Neural progenitor cell (in vitro differentiated cells): ENCODE measurements at places on chromosomes 13 and 19. TPM values are rescaled to one million over a fixed set of nuclear protein-coding genes. Genes with fewer than 3 reads are reported as not detected.

Gene PSG7
- total RNA-seq: not detected in 2 replicates

- H3K27me3 ChIP-seq: no peaks in the 10 kb centered on the region
- DNase-seq: no peak
- H3K4me1 ChIP-seq: no peaks in the 10 kb centered on the region
- no peak overlapping the region for H3K27ac ChIP-seq
- no peak overlapping the region for H3K4me3 ChIP-seq
- H3K36me3 ChIP-seq: no peaks in the 10 kb centered on the region
Observed at GRCh38 chr19:14843578-14843977, 5.1 kb downstream of the OR7A10 start.

DNA sequence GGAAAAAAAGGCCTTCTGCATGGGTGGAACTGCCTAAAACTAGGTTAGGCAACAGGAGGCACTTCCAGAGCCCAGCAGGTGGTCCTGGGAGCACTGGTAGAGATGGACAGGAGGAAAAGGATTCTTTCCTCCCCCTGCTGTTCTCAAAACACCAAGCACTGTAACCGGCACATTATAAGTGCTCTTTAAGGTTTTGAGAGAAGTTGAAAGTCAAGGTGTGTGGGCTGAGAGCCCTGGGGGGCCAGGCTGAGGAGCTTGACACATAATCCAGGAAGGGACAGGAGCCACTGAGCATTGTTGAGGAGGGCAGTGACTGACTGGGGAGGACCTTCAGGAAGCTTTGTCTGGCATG lies 32.3 kb downstream of the SPATA13 start:
- H3K27me3 ChIP-seq: no peaks in the 10 kb centered on the region
- no peak for DNase-seq
- H3K36me3 ChIP-seq: no peaks in the 10 kb centered on the region
- peaks cover 8% of the 10 kb centered on the region for H3K4me1 ChIP-seq

Gene ZNF582
- total RNA-seq: 2.5 and 4.0 TPM in 2 replicates

Gene TRPC4
- 17.7 and 21.1 TPM in 2 replicates for total RNA-seq

GRCh38 chr13:45433381-45433790 lies 15.2 kb upstream of the SLC25A30 start:
- no peaks in the 10 kb centered on the region for H3K27me3 ChIP-seq
- no peak overlapping the region for H3K27ac ChIP-seq
- DNase-seq: no peak
- H3K4me3 ChIP-seq: no peak overlapping the region
- no peaks in the 10 kb centered on the region for H3K36me3 ChIP-seq
- no peaks in the 10 kb centered on the region for H3K4me1 ChIP-seq

GRCh38 chr13:105908586-105908985 lies 626.9 kb downstream of the EFNB2 start:
- no peaks in the 10 kb centered on the region for H3K27me3 ChIP-seq
- H3K4me1 ChIP-seq: no peaks in the 10 kb centered on the region
- DNase-seq: no peak
- no peak overlapping the region for H3K4me3 ChIP-seq

Gene UHRF1
- 34.1 and 74.7 TPM in 2 replicates for total RNA-seq

Gene S1PR4
- not detected in 2 replicates for total RNA-seq

Gene PRODH2
- not detected in 2 replicates for total RNA-seq

- H3K27ac ChIP-seq: no peak overlapping the region
- peaks cover 19% of the 10 kb centered on the region for H3K4me1 ChIP-seq
- H3K36me3 ChIP-seq: no peaks in the 10 kb centered on the region
Observed at GRCh38 chr13:110463871-110464510, 97.5 kb downstream of the RAB20 start.

Gene ZNF329
- total RNA-seq: 28.4 and 36.2 TPM in 2 replicates

- H3K36me3 ChIP-seq: no peaks in the 10 kb centered on the region
- H3K27me3 ChIP-seq: no peaks in the 10 kb centered on the region
- H3K27ac ChIP-seq: peak overlapping the region; percentile 9
- peak overlapping the region; percentile 100 for H3K4me3 ChIP-seq
Observed at GRCh38 chr19:2455851-2456570, 748 bp downstream of the LMNB2 start.

Gene FLT3
- total RNA-seq: 0.58 and 0.77 TPM in 2 replicates

- peaks cover under 1% of the 10 kb centered on the region for H3K27me3 ChIP-seq
- DNase-seq: no peak
- no peak overlapping the region for H3K27ac ChIP-seq
- no peak overlapping the region for H3K4me3 ChIP-seq
- H3K36me3 ChIP-seq: no peaks in the 10 kb centered on the region
- peaks cover 7% of the 10 kb centered on the region for H3K4me1 ChIP-seq
Observed at GRCh38 chr13:30313311-30313710, 6.0 kb upstream of the KATNAL1 start.

Gene MTMR6
- total RNA-seq: 14.2 and 19.1 TPM in 2 replicates

GRCh38 chr13:111161601-111162600 lies 46.8 kb downstream of the ARHGEF7 start:
- no peaks in the 10 kb centered on the region for H3K36me3 ChIP-seq
- H3K27me3 ChIP-seq: no peaks in the 10 kb centered on the region
- H3K4me1 ChIP-seq: no peaks in the 10 kb centered on the region
- no peak for DNase-seq
- no peak overlapping the region for H3K27ac ChIP-seq

DNA sequence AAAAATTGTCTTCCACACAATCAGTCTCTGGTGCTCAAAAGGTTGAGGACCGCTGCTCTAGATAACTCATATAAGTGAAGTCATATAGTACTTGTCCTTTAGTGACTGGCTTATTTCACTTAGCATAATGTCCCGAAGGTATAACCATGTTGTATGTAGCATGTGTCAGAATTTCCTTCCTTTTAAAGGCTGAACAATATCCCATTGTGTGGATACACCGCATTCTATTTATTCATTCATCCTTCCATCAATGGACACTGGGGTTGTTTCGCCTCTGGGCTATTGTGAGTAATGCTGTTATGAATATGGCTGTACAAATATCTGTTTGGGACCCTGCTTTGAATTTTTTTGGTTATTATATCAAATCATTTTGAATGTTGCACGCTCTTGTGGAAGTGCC lies 4.6 kb upstream of the LYPD5 start:
- no peak overlapping the region for H3K27ac ChIP-seq
- H3K27me3 ChIP-seq: no peaks in the 10 kb centered on the region
- no peaks in the 10 kb centered on the region for H3K4me1 ChIP-seq
- no peak overlapping the region for H3K4me3 ChIP-seq
- no peak for DNase-seq

DNA sequence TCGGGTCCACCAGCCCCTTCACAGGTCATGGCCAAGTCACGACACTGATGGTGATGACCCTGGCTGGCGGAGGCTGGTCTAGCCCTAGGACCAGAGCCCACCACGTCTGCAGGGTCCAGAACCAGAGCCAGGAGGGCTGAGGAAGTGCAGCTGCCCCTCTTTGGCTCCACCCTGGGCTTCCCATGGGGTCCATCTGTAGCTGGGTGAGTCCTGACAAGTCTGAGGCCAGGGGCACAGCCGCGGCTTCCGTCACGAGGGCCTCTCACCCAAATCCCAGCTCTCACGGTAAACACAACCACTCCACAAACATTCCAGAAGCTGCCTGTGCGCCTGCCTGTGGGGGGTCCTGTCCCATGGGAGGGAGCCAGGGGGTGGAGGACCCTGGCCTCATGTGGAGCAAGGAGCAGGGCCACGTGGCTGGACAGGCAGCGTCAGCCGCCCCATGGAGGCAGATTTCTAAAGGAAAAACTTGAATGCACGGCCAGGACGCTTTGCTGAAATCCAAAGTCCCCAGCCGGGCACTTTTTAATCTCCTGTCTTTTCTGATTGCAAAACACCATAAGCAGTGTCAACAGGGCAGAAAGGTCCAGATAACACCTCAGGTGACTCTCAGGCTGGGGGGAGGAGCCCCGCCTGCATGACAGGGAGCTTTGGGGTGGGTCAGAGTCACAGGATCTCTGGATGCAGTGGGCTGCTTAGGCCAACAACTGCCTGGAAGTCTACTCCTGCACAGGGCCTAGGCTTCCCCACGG lies 29.9 kb downstream of the CEBPG start:
- no peak overlapping the region for H3K27ac ChIP-seq
- DNase-seq: no peak
- H3K27me3 ChIP-seq: no peaks in the 10 kb centered on the region
- H3K36me3 ChIP-seq: no peaks in the 10 kb centered on the region
- H3K4me1 ChIP-seq: peaks cover 4% of the 10 kb centered on the region

- H3K27ac ChIP-seq: no peak overlapping the region
- no peak for DNase-seq
- H3K27me3 ChIP-seq: no peaks in the 10 kb centered on the region
- H3K4me3 ChIP-seq: no peak overlapping the region
Observed at GRCh38 chr13:23805821-23806220, 83.4 kb downstream of the MIPEP start.

DNA sequence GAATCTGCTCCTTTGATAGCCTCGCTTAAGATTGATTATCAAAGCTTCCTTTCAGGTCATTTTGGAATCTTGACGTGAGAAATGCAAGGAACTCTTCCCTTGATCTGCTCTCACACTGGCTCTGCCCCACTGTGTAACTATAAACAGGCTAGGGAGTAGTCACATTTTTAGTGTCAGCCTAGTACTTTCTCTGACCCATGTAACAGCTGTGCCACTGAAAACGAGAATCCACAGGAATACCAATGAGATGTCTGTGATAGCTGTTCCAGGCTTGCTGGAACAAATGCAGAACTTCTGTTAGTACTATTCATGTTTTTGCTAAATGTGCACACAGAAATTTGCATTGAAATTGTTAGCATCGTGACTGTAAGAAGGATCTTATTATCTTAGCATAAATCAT lies 221.3 kb downstream of the MYO16 start:
- no peaks in the 10 kb centered on the region for H3K36me3 ChIP-seq
- no peak overlapping the region for H3K27ac ChIP-seq
- DNase-seq: no peak
- no peak overlapping the region for H3K4me3 ChIP-seq
- no peaks in the 10 kb centered on the region for H3K27me3 ChIP-seq

- peaks cover 19% of the 10 kb centered on the region for H3K27me3 ChIP-seq
- no peak overlapping the region for H3K4me3 ChIP-seq
- peak; percentile 21 for DNase-seq
- H3K4me1 ChIP-seq: peaks cover 29% of the 10 kb centered on the region
- H3K27ac ChIP-seq: no peak overlapping the region
Observed at GRCh38 chr13:23467048-23467931, 33.8 kb upstream of the SACS start.

Gene SIAH3
- not detected in 2 replicates for total RNA-seq

Gene PSPC1
- total RNA-seq: 77.0 and 87.0 TPM in 2 replicates

GRCh38 chr19:17095141-17095919 lies 19.8 kb downstream of the MYO9B start:
- no peak overlapping the region for H3K4me3 ChIP-seq
- no peaks in the 10 kb centered on the region for H3K4me1 ChIP-seq
- no peak for DNase-seq
- H3K36me3 ChIP-seq: no peaks in the 10 kb centered on the region
- H3K27ac ChIP-seq: no peak overlapping the region

Gene OPA3
- 3.7 and 11.3 TPM in 2 replicates for total RNA-seq

DNA sequence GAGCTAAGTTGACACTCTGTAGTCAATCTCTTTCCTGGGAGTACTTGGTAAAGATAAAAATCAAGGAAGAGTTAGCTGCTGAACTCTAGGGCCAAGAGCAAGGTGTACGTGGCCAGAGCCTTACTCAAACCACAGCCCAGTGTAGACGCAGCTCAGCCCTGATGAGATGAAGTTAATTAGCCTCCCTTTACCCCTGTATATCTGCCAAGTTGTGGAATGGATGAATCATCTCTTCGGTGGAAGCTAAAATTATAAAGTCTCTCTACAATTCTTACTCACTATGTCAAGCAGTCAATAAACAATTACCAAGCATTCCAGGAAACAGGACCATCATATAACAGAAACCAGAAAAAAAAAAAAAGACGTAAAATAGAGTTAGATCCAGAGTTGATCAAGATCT lies 146.9 kb upstream of the UFM1 start:
- no peaks in the 10 kb centered on the region for H3K36me3 ChIP-seq
- H3K27me3 ChIP-seq: no peaks in the 10 kb centered on the region
- DNase-seq: no peak
- no peaks in the 10 kb centered on the region for H3K4me1 ChIP-seq
- H3K27ac ChIP-seq: no peak overlapping the region
- no peak overlapping the region for H3K4me3 ChIP-seq

Gene A1BG
- 7.5 and 37.1 TPM in 2 replicates for total RNA-seq

- H3K27me3 ChIP-seq: no peaks in the 10 kb centered on the region
- no peak overlapping the region for H3K27ac ChIP-seq
- H3K4me1 ChIP-seq: no peaks in the 10 kb centered on the region
- no peak for DNase-seq
Observed at GRCh38 chr19:28334419-28334818, 878.5 kb downstream of the UQCRFS1 start.

GRCh38 chr13:66341635-66342377 lies 888.3 kb downstream of the PCDH9 start:
- H3K27me3 ChIP-seq: no peaks in the 10 kb centered on the region
- H3K4me1 ChIP-seq: peaks cover 20% of the 10 kb centered on the region
- no peaks in the 10 kb centered on the region for H3K36me3 ChIP-seq

GRCh38 chr13:110126391-110126961 lies 180.5 kb downstream of the COL4A1 start:
- H3K4me1 ChIP-seq: peaks cover 70% of the 10 kb centered on the region
- peak overlapping the region; percentile 22 for H3K4me3 ChIP-seq

DNA sequence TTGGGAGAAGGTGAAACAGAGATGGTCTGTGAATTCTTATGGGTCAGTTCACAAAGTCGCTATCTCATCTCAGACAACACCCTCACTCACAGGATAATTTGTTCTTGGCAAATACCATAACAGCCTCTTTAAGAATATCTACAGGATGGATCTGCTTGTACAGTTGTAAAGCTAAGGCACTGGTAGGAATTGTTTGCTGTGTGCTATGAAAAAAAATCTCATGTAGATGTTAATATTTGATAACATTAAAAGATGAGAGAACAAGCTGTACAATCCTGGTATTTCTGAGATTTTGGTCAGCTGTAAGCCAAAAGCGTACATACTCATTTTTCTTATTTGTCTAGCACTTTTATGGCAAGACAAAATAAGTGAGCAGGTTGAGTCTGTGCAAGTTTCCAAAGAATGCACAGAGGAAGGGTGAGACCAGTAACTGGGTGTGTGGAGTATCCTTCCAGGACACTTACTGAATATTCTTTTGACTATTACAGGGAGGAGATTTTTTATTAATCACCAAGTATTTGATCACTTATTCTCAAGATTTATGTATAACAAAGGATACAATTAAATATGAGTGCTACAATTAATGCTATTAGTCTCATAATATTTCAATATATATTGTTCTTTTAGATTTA lies 814.5 kb upstream of the MIR17HG start:
- H3K27ac ChIP-seq: no peak overlapping the region
- H3K4me1 ChIP-seq: no peaks in the 10 kb centered on the region
- no peak overlapping the region for H3K4me3 ChIP-seq
- DNase-seq: no peak

GRCh38 chr13:113747291-113747833 lies 11.7 kb upstream of the TMEM255B start:
- H3K27ac ChIP-seq: no peak overlapping the region
- DNase-seq: no peak
- no peaks in the 10 kb centered on the region for H3K36me3 ChIP-seq
- H3K4me1 ChIP-seq: no peaks in the 10 kb centered on the region
- H3K27me3 ChIP-seq: no peaks in the 10 kb centered on the region
- no peak overlapping the region for H3K4me3 ChIP-seq

Gene ADGRE3
- total RNA-seq: not detected in 2 replicates

- H3K27ac ChIP-seq: no peak overlapping the region
- H3K4me3 ChIP-seq: no peak overlapping the region
- no peaks in the 10 kb centered on the region for H3K36me3 ChIP-seq
- no peak for DNase-seq
- H3K4me1 ChIP-seq: no peaks in the 10 kb centered on the region
Observed at GRCh38 chr13:38412266-38412665, 62.6 kb downstream of the UFM1 start.
